Mesothelial cell of epicardium (in vitro differentiated cells): ENCODE measurements at places on chromosomes 3 and 15.

DNA sequence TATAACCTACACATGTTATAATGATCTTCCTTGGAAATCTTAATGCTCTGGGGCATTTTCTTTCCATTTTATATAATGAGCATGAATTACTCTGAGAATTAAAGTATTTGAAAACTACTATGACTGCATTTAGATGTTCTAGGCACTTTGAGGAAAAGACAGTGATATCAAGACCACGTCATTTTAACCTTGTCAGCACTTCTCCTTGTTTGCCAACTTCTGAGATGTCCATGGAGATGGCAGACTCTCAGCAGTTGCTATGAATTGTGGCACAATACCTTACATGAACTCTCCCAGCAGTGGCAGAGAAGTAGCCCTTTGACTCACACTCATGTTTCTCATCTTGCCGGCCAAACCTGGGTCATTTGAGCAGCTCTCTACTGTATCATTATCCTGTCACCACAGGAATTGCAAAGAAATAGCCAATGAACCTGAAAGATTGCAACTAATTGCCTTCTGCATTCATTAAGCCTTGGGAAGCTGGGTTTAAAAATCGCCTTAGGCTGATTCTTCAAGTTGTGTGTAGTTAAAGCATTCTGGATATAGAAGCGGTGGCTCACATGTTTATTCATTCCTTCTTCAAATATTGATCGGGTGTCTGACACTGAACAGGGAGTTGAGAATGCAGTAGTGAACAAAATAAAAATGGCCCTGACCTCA lies 272.2 kb upstream of the CFAP20DC start:
- no peak for DNase-seq

DNA sequence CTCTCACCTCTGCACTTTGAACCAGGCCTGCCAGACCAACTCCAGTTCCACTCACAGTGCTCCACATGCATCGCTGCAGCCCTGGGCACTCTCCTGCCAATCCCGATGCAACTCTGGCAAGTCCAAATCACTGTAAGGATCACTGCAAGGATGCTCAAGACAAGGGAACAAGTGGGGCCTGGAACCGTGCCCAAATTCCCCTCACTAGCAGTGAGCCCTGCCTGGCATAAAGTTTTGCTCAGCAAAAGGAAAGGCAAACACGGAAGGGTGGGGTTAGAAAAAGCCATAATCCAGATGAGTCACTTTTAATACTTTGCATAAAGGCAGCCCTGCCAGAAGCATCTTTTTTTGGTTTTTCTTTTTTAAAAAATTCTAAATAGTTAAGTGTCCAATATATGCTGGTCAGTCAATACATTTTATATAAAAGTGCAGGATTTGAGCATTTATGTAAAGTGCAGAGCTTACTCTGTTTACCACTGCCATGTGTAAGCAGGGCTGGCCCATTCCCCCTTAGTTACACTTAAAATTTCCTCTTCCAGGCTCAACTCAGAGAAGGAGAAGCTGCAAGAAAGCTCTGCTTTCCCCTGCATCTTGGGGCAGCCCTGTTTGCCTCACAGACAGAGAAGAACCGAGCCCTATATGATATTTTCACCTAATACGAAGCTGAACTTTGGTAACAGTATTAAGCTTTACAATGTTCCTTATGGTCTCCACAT lies 102.2 kb downstream of the CD47 start:
- DNase-seq = no peak

DNA sequence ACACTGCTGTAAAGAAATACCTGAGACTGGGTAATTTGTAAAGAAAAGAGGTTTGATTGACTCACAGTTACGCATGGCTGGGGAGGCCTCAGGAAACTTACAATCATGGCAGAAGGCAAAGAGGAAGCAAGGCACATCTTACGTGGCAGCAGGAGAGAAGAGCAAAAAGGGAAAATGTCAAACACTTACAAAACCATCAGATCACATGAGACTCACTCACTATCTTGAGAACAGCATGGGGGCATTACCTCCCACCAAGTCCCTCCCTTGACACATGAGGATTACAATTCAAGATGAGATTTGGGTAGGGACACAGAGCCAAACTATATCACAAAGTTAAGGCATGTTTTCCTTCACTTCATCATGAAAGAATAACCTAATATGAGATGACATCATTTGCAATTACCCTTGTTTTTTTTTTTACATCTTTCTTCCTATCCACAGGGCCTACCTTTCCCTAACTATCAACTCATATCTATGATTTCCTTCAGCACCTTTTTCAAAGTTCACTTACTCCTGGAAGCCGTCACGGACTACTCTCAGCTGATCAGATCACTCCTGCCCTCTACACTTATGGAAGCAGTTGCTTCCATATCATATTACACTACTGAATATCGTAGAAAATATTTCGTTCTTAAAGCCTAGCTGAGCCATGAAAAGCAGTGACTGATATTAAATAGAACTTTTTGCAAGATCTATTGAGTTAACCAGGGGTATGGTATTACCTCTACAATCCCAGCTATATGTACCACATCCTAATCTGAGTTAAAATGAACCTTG lies 25.5 kb upstream of the ATP8B4 start:
- DNase-seq = no peak

DNA sequence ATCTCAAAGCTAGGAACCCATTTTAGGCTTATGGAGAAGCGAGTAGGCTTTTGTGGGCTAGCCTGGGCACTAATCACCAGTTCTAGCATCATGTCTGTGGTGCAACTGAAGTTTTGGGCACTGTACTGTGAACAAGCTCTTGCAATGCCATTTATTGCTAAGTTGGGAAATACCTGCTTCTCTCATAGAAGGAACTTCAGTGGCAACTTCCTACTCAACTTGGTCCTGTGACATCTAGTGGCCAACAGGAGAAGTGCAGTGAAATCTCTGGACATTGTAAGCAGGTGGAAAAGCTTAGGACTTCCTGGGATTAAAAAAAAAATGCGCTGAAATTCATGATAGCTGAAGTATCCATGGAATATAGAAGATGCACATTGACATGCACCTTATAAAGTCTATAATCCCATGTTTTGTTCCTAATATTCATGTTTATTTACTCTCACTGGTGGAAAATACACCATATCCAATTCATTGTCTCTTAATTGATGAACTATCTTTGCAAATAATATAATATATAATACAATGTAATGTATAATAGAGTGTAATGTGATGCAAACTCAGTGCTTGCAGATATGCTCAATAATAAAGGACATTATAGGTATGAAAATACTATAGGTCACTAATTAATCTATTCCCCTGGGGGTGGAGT lies 6.5 kb upstream of the ALDH1A3 start:
- peak; percentile 71 for DNase-seq

DNA sequence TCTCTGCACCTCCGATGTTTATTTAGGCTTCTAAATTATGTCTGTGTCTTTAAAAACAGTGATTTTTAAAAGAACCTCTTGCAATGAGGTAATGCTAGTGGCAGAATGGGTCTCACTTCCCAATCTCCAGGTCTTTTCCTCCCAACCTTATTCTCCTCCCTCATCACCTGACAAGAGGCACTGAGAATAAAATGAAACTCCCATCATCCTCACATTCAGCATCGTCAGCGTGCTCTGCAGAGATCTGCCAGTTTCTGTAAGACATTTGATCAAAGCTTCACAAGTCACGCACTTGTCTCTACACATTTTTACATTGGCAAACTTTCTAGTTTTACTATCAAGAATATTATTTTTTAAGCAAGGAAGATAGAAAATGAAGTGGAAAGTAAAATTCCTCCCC lies 420.5 kb downstream of the GABRB3 start:
- DNase-seq = no peak

GRCh38 chr3:129827765-129828164 lies 65.7 kb downstream of the TMCC1 start:
- DNase-seq = no peak
